Activated CD8-positive, alpha-beta T cell treated with anti-CD3 and anti-CD28 coated beads for 36 hours (primary cell): ENCODE measurements at places on chromosomes 12 and 14. TPM values are rescaled to one million over a fixed set of nuclear protein-coding genes. Genes with fewer than 3 reads are reported as not detected.

The ASIC1 gene
- 17.3 TPM for total RNA-seq

The GLT8D2 gene
- total RNA-seq, result not detected

The REM2 gene
- total RNA-seq, result 0.20 TPM

The CAPZA3 gene
- not detected for total RNA-seq

The PGF gene
- 0.27 TPM for total RNA-seq

The BMP4 gene
- not detected for total RNA-seq

The NKX2-1 gene
- total RNA-seq, result not detected

The MED6 gene
- total RNA-seq, result 49.3 TPM

The DLK1 gene
- not detected for total RNA-seq

The HECTD1 gene
- 82.2 TPM for total RNA-seq

The PPP1R36 gene
- total RNA-seq, result not detected

The RERGL gene
- not detected for total RNA-seq

DNA sequence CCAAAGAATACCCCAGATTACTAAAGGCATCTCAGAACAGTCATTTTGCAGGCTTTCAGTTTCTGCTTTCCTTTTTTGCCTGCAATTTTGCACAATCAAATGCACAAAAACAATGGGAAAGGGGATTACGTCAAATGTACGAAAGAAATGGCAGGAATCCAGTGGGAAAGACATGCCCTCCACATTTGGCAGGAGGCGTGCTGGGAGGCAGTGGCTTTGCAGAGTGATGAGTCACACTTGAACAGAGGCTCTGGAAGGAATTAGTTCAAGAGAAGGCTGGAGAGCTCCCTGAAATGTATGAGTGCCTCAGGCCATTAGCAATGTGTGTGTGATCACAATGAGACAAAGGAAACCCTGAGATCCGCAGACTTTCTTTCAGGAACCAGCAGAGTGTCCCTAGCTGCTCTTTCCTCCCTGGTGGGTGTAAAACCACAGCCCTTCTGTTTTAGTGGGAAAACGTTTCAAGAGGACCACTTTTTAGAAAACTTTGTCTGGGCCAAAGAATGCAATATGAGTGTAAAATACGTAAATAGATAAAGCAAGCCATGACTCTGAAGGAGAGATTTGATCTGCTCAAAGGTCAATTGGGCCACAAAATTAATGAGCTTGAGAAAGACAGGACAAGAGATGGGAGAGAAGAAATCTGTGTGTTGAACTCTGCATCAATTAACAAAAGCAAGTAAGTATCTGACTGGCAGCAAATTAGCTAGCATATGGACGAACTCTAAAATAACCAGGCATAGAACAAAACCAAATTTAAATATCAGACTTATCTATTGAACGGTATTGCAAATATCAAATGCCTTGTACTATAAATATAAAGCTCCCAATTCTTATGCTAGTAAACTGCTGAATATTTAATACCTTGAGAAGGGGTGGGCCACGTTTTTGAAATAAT lies 155.4 kb upstream of the PDE3A start:
- no peak for DNase-seq

DNA sequence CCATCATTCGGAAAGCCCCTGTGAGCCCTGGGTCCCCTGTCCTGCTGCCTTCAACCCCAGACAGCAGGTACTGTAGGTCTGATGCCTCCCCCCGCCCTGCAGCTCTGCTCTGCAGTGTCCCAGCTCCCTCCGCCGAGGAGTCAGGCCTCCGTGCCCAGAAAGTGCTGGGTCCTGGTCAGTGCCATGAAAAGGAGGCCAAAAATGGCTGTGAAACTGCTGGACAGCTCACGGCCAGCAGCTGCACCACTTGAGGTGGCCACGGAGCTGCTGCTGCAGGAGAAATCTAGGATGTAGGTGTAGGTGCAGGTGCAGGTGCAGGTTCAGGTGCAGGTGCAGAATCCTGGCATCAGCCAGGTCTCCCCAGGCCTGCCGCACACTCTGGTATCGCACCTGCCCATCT lies 196.1 kb downstream of the SLC15A4 start:
- no peak for DNase-seq

DNA sequence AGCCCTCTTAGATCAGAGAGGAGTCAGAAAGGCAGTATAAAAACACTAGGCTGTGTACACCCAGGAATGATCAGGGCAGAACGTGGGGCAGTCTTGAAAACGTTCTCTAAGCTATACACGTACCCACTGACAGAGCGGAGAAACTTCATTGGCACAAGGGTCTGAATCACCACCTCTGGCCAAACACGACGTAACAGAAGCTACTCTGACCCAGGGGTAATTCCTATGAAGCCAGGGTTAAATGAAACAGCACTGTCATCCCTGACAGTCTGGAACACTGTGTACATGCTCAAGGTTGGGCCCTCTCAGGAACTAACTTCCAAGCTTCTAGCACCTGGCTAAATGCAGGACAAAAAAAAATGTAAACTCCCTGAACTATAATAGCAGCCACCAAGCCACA lies 38.4 kb downstream of the PARP11 start:
- no peak for DNase-seq

DNA sequence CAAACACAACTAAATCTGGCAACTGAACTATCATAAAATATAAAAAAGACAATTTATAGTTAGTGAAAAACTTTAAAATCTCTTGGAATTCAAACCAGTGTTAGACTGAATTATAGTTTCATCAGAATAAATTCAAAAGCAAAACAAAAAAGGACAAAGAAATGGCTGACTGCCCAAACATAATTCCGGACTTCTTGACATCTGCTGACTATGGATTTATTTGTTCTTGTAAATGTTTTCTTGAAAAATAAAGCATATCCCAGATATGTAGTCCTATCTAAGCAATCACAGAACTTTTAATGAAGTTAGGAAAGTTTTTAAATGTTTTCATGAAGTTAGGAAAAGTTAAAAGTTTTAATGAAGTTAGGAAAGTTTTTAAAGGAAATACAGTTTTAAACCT lies 45.8 kb upstream of the CNTN1 start:
- DNase-seq, result no peak

- peak; percentile 43 for DNase-seq
These were observed 7.7 kb upstream of the TMEM132D start for GRCh38 chr12:129911428-129912049.

DNA sequence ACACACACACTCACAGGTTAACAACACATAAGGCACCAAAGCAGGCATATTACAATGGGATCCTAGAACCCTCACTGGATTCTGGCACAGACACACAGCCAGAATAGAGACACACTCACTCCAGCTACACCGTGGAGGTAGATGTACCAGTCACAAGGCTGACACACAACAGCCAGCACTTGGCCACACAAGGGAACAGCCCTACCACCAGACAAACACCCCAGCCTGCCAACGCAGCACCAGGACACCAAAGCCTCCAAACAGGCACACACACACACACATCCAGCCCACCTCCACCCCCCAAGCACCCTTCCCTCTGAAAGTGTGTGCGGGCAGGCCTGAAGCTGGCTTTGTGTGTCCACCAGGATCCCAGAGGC lies 10.9 kb upstream of the ITGB7 start:
- peak; percentile 46 for DNase-seq

DNA sequence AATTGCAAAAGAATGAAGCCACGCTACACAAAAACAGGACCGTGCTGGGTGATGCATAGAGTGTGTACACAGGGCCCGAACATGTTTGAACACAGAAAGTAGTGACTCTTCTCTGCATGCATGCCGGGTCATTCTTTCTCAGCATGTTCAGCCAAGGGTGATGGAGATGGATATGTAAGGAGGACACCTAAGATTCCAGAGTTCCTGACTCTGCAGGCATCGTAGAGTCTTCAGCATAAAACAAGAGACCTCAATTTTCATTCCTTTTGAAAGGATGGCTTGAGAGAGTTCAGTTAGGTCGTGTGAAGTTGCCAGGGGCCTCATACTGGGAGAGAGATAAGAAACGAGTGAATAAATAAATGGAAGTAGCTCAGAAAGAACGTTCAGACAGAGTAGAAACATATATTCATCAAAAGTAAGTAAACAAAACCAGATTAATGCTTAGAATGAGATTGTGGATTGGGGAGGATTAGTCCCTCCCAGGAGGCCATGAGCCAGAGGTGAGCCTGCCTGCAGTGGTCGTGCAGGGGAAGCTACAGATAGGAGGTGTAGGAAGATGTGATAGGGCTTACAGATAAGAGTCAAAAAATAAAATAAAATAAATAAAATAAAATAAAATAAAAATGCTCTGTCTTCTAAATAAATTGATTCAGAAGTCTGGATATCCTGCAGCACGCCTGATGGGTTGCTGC lies 27.6 kb upstream of the SEL1L start:
- DNase-seq, result no peak

- DNase-seq, result no peak
These were observed 4.7 kb downstream of the GPX2 start for GRCh38 chr14:64937821-64938193.

DNA sequence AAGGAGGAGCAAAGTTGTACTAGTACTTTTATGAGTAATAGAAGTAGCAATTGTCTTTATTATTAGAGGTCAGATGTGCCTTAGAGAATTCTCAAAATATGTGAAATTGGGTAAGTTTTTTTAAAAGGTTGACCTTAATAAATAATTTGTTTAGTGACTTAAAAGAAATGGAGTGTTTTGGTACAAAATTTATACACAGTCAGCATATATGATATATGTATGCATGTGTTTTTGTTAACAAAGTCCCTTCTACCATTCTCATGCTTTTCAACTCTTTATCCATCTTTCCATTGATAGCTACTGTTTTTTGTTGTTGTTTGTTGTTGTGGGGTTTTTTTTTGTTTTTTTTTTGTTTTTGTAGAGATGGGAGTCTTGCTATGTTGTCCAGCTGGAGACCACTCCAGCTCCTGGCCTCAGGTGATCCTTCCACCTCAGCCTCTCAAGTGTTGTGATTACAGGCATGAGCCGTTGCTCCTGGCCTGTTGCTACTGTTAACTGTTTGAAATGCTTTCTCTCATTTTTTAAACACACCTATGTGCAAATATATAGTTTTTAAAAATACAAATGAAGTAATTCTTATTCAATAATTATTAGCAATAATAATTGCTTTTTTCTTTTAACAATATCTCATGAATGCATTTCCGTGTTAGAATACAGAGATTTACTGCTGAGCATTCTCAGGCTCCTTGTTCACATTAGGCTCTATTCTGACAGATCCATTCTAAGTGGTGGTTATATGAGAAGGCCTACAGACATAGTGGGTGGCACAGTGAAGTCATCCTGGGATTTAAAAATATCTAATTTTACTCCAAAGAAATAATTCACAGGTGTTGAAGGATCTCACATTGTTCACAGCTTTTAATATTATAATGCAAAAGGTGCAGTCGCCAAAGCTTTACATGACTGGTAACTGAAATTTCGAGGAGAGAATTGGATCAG lies 10.4 kb downstream of the NAA30 start:
- DNase-seq, result no peak

- no peak for DNase-seq
These were observed 173.3 kb upstream of the PARP11 start for GRCh38 chr12:4046495-4046840.

DNA sequence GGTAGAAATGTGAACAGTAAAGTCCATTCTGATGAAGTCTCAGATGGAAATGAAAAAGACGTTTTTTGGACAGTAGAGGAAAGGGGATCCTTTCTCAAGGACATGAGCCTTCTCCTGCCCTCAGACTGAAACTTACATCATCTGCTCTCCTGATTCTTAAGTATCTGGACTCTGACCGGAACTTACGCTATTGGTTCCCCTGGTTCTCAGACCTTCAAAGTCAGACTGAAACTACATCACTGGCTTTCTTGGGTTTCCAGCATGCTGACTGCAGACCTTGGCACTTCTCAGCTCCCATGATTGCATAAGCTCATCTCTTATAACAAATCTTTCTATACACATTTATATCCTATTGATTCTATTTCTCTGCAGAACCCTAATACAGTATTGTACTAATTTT lies 291.0 kb downstream of the SNAPC1 start:
- DNase-seq, result no peak

- DNase-seq, result no peak
These were observed 52.1 kb downstream of the KICS2 start for GRCh38 chr12:64170024-64170423.

GRCh38 chr12:9341260-9341585 lies 133.0 kb upstream of the PZP start:
- DNase-seq, result peak; percentile 10

- DNase-seq, result peak; percentile 69
These were observed 386.5 kb upstream of the DDHD1 start for GRCh38 chr14:53539489-53540126.

GRCh38 chr14:65062096-65063075 lies 39.9 kb downstream of the MAX start:
- no peak for DNase-seq

DNA sequence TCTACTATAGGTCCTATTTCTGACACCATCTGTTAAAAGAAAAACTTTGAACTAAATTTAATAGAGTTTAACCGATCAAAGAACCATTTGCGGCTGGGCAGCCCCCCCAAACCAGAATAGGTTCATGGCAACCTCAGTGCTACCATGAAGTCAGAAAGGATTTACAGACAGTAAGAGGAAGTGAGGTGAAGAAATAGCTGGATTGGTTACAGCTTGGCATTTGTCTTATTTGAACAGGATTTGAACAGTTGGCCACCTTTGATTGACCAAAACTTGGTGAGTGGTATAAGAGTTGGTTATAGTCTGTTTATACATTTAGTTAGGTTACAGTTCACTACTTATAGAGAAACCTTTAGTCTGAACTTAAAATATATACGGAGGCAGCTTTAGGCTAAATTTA lies 88.9 kb downstream of the TXNDC16 start:
- DNase-seq, result no peak

GRCh38 chr14:36690311-36691040 lies 28.8 kb downstream of the PAX9 start:
- DNase-seq, result no peak

GRCh38 chr12:53005215-53005985 lies 856 bp upstream of the EIF4B start:
- peak; percentile 21 for DNase-seq

DNA sequence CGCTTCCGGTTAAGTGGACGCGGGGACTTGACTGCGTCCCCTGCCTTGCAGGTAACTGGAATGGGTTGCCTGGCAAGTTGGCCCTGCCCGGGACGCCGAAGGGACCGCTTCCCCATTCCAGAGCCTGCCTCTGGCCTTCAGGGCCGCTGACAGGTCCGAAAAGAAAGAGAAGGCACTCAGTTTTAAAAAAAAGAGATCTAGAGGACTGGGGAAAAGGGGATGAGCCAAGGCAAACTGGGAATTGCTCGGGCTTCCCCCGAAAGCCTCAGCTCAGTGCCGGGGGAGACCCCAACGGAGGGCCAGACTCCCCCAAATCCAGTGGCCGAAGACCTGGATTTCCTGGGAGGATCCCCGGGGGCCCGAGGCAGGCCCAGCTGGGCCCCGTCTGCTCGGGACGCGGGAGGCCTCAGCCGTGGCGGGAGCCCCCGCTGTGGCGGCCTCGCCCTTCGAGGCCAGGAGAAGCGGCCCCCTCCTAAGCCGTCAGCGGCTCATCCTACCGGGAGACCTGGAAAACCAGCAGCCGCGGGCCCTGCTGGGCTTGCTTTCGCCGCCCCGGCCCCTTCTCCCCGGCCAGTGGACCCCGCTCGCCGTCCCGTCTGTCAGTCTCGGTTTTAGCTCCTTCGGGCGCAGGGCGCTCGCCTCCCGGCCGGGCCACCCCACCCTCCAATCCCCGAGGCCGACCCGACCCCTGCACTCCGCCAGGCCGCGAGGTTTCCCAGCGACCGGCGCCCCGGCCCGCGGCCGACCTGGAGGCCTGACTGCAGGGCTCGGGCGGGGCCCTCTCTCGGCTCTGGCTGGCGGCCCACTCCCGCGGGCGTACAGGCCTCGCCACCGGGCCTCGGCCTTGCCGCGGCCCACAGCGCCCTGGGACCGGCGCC lies 12.5 kb downstream of the OTX2 start:
- no peak for DNase-seq

- DNase-seq, result no peak
These were observed 296.2 kb upstream of the RGS6 start for GRCh38 chr14:71636076-71636475.

GRCh38 chr12:94872007-94872653 lies 131.4 kb downstream of the NDUFA12 start:
- no peak for DNase-seq
